ENCODE measurements at places on chromosomes 4 and X. TPM values are rescaled to one million over a fixed set of nuclear protein-coding genes. Genes with fewer than 3 reads are reported as not detected.

GRCh38 chrX:3076416-3076991, 35.2 kb downstream of the ARSF start:
- DNase-seq, result no peak

DNA sequence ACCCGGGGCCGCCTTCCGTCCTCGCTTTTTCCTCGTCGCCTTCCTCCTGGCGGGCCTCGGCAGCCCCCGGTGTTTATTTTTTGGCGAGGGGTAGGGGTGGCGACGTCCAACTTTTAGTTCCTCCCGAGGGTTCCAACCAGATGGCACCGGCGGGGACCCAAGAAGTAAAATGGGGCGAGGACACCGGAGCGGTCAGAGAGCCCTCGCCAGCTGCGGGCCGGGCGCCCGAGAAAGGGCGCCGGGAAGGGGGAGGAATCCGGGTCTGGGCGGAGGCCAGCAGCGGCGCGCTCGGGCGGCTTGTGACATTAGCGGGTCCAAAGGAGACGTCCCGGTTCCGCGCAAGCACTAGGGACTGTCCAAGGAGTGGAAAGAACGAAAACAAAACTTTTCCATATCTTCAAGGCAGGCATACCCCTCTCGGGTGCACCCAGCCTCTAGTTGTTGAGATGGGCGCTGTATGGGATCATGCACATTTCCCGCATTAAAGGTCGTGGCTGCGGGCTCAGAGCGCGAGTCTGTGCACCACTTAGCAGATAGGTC, 691 bp upstream of the USP46 start:
- no peak for DNase-seq

DNA sequence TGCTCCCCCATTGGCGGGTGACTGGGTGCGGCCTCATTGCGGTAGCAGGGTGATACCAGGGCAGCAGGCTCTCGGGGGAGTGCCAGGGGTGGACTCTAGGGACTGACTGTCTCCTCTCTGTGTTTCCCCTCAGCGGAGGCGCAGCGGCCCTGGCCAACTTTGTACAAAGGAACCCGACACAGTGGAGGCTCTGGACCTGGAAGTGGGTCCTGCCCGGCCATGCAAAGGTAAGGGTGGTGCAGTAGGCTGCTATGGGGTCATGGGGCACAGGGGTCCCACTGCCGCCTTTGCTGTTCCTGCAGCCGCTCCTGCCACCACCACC, 16.3 kb downstream of the SULT1B1 start:
- DNase-seq, result no peak

- no peak for DNase-seq
Observed at GRCh38 chr4:1932736-1933135, 61.5 kb downstream of the NSD2 start.

- DNase-seq, result no peak
Observed at GRCh38 chr4:128859887-128860677, 50.6 kb downstream of the JADE1 start.

DNA sequence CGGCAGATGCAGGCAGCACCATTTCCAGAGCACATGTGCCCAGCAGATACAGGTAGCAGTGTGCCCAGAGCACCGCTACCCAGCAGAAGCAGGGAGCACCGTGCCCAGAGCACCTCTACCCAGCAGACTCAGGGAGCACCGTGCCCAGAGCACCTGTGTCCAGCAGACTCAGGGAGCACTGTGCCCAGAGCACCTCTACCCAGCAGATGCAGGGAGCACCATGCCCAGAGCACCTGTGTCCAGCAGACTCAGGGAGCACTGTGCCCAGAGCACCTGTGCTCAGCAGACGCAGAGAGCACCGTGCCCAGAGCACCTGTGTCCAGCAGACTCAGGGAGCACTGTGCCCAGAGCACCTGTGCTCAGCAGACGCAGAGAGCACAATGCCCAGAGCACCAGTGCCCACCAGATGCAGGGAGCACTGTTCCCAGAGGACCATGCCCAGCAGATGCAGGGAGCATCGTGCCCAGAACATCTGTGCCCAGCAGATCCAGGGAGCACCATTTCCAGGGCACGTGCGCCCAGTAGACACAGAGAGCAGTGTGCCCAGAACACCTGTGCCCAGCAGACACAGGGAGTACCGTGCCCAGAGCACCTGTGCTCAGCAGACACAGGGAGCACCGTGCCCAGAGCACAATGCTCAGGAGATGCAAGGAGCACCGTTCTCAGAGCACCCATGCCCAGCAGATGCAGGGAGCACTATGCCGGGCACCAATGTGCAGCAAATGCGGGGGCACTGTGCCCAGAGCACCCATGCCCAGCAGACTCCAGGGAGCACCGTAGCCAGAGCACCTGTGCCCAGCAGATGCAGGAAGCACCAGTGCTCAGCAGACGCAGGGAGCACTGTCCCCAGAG, 236.4 kb downstream of the DHRSX start:
- DNase-seq, result no peak

DNA sequence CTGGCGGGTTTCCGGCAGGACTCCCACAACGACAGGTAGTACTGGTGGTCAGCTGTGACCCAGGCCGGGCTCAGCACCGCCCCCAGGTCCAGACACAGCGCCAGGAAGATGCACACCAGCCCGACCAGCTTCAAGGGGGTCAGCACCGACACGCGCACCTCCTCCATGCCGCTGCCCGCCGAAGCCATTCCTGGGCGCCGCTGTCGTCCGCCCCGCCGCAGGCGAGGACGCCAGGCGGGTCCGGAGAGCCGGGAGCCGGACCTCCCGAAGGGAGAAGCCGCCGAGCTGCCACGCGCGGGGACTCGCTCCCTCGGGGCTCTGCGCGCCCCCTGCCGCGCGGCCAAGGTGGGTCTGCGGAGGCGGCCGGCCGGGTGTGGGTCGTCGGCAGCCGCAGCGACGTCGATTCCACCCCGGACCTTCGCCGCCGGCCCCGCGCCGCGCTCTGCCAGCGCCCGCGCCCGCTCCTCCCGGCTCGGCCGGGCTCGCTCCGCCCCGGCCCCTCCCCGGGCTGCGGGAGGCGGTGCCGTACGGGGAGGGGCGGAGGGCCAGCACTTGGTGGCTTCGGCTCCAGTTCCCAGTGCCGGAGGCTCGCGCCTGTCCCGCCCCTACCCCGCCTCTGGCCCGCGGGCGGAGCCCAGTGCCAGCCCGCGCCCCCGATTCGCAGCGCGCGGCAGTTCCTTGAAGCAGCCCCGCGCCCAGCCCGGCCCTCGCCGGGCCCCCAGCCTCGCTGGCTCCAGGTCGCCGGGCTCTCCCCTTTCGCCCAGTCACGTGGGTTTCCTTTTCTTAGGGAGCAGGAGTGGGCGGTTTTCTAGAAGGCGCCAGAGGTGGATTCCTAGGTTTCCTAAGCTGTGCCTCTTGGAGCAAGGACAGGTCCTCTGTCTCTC, at the start of gene TMEM47:
TMEM47 (minus strand) TSS at position 444 of the 884 bp plus-strand sequence; CDS start at position 188, 256 bp downstream.
- no peak for DNase-seq

GRCh38 chrX:20471483-20471882, 204.8 kb upstream of the RPS6KA3 start:
- DNase-seq, result no peak

DNA sequence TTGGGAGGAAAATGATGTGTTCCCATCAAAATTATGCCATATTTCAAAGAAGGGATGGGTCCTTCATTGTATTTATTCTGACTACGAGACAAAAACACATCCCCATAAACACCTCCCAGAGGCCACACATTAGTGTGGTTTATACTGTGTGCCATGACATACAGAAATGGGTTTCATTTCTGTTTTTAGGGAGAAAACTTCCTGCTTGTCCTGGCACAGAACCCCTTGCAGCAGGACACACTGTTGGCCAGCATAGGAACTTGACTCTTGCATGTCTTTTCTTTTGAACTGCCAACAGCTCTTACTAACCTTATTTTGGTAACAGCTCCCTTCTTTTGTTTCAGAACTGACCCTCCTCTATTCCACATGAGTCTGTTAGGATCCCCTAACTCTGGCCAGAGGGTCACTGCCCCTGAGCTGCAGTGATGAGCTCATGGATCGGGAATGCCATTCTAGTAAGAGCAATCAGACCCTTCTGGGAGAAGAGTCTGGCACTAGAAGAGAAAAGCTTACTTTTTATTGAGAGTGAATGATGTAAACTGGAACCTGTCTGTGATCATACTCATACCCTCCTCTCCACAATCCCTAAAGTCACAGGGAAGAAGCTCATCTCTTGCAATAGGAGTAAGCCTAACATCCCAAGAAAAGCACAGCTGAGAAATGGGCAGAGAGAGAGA, 86.4 kb downstream of the SMIM20 start:
- no peak for DNase-seq

GRCh38 chr4:166014411-166014810, 141.4 kb downstream of the TLL1 start:
- no peak for DNase-seq

DNA sequence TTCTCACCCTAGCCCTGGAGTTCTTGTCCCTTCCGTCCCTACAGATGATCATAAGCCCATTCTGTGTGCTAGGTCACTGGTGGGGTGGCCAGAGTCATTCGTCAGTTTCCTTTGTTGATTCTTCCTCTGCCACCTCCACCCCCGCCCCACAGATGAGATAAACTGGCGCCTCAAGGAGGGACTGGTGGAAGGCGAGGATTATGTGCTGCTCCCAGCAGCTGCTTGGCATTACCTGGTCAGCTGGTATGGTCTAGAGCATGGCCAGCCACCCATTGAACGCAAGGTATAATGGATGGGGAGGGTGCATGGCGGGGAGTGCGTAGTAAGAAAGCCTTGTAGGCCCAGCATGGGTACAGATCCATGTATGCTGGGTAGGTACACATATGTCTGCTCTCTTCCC, 6.4 kb downstream of the USP11 start:
- no peak for DNase-seq

GRCh38 chrX:44104699-44105098, 131.5 kb upstream of the NDP start:
- DNase-seq, result no peak

DNA sequence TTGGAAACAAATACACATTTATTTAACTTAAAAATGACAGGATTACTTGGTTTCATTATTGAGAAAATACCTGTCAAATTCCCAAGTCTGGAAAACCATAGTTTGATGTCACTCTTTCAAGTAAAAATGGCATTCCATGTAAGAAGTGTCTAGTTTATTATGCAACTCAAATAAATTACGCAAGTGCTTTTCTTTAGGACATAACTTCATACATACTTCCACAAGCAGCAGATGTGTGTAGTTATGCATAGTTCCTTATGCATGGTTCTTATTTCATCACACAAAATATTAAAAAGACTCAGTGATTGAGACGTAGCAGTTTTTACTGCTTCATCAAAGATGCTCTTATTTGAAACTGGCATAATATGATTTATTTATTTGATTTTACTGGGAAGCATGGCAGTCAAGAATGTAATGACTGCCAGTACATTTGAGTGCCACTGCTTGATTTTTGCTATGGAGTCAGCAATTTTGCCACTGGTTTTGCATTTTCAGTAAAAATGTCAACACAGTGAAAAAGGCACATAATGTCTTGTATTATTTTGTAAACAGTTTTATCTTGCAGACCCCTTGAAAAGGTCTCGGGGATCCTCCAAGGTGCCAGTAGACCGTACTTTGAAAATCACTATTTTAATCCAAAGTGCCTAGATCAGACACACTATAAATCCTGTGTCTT, 62.1 kb downstream of the CLCN3 start:
- DNase-seq, result no peak

DNA sequence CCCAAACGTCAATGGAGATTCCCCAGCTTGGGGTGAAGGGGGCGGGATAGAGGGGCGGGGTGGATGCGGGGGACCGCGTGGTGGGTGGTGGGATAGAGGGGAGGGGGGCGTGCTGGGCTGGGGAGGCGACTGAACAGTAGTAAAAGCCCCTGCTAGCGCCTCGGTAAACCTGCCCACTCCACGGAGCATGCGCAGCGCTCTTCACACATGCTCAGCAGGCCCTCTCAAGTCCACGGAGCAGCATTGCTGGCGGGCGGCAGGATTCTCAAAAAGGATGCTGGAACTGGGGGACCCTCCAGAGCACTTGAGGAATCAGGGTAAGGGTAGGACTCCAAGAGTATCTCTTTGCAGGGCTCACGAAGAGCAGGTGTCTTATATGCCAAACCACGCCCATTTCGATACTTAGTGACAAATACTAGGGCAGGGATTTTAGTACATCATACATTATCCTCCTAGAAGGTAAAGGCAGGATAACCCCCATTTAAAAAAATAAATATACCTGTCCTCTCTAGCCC, 378 bp upstream of the RPS6KA6 start:
- DNase-seq, result peak; percentile 3

DNA sequence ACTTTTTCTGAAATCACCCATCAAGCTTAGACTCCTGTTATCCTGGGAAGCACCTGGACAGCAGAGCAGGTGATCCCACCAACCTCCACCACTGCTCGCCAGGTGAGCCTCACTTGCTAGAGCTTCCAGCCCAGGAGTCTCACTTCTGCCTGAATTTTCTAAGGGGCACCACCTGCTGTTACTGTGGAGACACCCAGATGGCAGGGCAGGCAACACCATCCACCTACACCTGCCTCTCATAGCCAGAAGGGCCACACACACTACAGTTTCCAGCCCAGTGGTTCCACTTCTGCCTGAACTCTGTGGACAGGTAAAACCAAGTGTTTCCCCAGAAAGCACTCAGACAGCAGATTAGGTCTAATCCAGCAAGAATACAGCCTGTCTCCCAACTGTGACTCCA, 262.0 kb downstream of the ARAP2 start:
- DNase-seq, result no peak

The SASH3 gene
- 140 TPM for total RNA-seq

The ETDB gene
- total RNA-seq, result not detected

The CRLF2 gene
- 0.13 TPM for total RNA-seq

The PAGE2 gene
- total RNA-seq, result not detected

Measured in CD8-positive, alpha-beta memory T cell (primary cell).